ENCODE measurements at places on chromosomes 7 and 10. TPM values are rescaled to one million over a fixed set of nuclear protein-coding genes. Genes with fewer than 3 reads are reported as not detected.

- H3K4me1 ChIP-seq = peaks cover 59% of the 10 kb centered on the region
- peak overlapping the region; percentile 89 for H3K27ac ChIP-seq
- no peaks in the 10 kb centered on the region for H3K36me3 ChIP-seq
- peak overlapping the region; percentile 96 for H3K4me3 ChIP-seq
Observed at GRCh38 chr10:8053446-8054243, 843 bp upstream of the GATA3 start.

- no peaks in the 10 kb centered on the region for H3K36me3 ChIP-seq
- no peak overlapping the region for H3K27ac ChIP-seq
- H3K27me3 ChIP-seq = no peaks in the 10 kb centered on the region
- no peak for DNase-seq
- H3K4me3 ChIP-seq = no peak overlapping the region
Observed at GRCh38 chr7:94578614-94579013, 69.0 kb downstream of the CASD1 start.

GRCh38 chr7:101390901-101391301 is 28.2 kb downstream of the COL26A1 start:
- DNase-seq = peak; percentile 38
- no peaks in the 10 kb centered on the region for H3K27me3 ChIP-seq
- peaks cover 24% of the 10 kb centered on the region for H3K4me1 ChIP-seq
- H3K4me3 ChIP-seq = no peak overlapping the region
- no peak overlapping the region for H3K27ac ChIP-seq

GRCh38 chr7:156780724-156781455 is 112.1 kb downstream of the LMBR1 start:
- H3K27ac ChIP-seq = no peak overlapping the region
- H3K36me3 ChIP-seq = no peaks in the 10 kb centered on the region
- H3K4me1 ChIP-seq = no peaks in the 10 kb centered on the region
- no peak overlapping the region for H3K4me3 ChIP-seq

DNA sequence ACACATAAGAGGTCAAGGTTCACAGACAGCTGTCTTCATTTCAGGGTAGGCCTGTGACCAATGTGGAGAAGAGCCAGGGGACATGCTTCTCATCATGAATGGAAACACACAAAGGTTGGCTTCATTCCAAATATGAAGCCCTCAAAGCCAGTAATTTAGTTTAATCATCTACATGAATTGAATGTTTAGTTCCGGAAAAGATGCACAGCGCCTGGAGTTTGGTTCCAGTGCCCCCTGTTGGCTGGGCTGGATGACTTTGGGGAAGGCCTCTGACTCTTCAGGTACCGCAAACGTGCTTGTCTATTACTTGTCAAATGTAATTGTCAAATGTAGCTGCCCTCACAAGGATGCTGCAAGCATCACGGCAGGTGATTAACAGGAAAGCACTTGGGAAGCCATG is 130.7 kb downstream of the ADRA2A start:
- H3K27ac ChIP-seq = no peak overlapping the region
- H3K27me3 ChIP-seq = no peaks in the 10 kb centered on the region
- H3K4me1 ChIP-seq = no peaks in the 10 kb centered on the region
- H3K4me3 ChIP-seq = no peak overlapping the region
- no peaks in the 10 kb centered on the region for H3K36me3 ChIP-seq

DNA sequence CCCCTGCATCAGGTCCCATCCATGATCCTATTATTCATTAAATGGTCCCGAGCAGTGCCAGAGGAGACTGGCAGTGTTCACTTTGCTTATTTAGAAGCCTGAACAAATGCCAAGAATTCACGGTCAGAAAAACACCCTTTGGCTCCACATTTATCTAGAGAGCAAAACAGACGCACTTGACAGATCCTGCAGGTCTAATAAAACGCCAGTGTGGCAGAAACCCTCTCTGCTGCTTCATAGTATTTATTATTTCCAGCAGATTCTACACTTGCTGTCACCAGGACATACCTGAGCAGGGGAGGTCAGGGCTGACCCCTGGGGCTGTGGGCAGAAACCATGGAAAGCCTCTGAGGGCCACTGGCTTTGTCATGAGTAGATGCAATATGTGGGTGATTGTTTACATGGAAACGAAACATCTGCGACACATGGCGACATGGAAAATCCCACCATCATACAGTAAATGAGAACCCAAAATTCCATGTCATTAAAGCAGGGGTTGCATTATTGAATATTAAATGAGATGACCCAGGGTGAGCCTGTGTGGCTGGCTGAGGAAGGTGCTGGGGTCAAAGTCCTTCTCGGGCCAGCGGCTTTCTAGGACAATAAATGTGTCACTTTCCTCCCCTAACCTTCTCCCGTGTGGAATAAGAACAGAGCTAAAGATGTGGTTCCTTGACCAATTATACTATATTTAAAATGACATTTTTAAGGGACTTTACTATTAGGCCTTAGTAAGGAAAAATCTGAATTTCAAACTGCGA is 205.9 kb upstream of the SVIL start:
- no peak overlapping the region for H3K4me3 ChIP-seq
- H3K27me3 ChIP-seq = no peaks in the 10 kb centered on the region
- no peaks in the 10 kb centered on the region for H3K36me3 ChIP-seq
- H3K4me1 ChIP-seq = no peaks in the 10 kb centered on the region
- DNase-seq = no peak

Gene TLX1
- not detected for polyA plus RNA-seq

Gene ABCB1
- polyA plus RNA-seq = 44.7 TPM

Gene ODAD2
- not detected for polyA plus RNA-seq

All from CD8-positive, alpha-beta memory T cell (primary cell).